ENCODE measurements at places on chromosomes 11 and 22.

- no peak for DNase-seq
Measured at GRCh38 chr11:17697175-17697949, 22.0 kb upstream of the MYOD1 start.

- no peak for DNase-seq
Measured at GRCh38 chr22:45154383-45154782, 9.3 kb upstream of the NUP50 start.

DNA sequence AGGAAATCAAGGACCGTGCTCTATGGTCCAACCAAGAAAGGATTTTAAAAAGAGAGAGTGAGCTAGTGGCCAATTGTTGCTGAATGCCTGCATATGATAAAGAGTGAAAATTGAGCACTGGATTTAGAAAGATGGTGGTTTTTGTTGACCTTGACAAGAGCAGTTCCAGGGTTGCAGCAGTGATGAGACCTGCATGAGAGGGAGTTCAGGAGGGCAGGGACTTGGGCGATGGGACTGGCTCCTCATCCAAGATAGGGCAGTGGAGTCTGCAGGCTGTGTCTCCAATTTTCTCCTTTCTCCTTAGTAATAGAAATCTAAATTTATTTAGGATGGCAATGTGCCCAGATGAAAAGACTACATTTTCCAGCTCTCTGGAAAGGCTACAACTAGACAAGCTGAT is 94.0 kb upstream of the B3GAT1 start:
- no peak for DNase-seq

GRCh38 chr11:110431051-110431672 is 1.4 kb downstream of the FDX1 start:
- no peak for DNase-seq

DNA sequence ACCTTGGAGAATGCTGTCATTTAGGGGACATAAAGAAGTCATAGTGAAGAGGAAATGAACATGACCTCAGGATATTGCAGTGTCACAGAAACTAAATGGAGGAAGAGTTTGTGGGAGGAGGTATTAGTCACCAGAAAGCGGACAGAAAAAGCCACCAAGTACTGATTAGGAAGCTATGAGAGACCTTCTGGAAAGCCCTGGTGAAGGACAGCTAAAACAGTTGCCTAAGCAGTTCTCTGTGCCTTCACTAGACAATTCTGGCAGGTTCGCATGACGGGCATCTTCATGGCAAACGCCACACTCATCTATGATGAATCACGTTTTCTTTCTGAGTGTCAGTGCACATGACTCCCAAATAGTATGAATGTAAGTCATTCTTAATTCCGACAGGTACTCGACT is 325.8 kb downstream of the C11orf87 start:
- DNase-seq: no peak

DNA sequence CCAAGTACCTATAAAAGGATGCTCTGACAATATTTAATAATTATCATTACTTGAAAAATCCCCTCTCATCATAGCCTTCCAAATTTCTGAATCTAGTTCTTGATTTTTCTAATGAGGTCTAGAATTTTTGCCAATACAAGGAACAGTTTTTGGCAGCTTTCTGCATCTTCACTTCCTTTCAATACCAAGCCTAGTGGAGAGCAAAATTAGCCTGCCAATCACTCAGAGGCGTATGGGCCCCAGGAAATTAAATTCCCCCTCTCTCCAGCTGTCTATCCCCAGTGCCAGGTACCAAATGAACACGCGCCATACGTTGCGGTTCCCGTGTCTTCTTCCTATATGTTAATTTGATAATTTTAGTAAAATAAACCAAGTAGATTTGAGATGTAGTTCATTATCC is 293.9 kb downstream of the NTM start:
- no peak for DNase-seq

- DNase-seq: no peak
Measured at GRCh38 chr11:6889835-6890234, 2.5 kb downstream of the OR2D2 start.

- no peak for DNase-seq
Measured at GRCh38 chr22:33811686-33812085, 108.6 kb downstream of the LARGE1 start.

- DNase-seq: no peak
Measured at GRCh38 chr11:30911247-30911646, 325.1 kb upstream of the MPPED2 start.

- no peak for DNase-seq
Measured at GRCh38 chr11:33930317-33931021, 38.6 kb upstream of the LMO2 start.

DNA sequence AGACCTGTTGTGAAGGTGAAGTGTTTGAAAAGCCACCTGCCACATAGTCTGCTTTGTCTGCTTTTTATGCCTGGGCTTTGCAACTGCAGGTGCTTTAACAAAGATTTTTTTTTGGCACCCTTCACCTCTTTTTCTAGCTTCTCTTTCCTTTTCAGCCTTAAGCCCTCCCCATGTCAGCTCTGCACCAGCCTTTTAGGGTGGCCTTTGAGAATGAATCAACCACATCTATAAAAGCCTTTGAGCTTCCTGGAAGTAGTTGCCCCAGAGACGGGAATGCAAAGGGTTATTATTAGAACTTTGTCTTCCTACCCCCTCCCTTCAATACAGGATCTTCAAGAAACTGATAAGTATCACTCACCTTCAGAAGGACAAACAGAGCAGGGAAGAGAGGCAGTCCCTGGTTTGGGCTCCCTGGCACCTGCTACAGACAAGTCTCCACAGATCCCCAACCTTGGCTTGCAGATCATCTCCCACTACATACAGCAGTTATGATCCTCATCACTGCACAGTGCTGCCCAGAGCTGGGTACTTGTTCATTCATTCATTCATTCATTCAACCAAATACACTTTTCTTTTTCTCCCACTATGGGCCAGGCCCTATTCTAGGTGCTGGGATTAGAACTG is 8.0 kb downstream of the PVALB start:
- DNase-seq: no peak

DNA sequence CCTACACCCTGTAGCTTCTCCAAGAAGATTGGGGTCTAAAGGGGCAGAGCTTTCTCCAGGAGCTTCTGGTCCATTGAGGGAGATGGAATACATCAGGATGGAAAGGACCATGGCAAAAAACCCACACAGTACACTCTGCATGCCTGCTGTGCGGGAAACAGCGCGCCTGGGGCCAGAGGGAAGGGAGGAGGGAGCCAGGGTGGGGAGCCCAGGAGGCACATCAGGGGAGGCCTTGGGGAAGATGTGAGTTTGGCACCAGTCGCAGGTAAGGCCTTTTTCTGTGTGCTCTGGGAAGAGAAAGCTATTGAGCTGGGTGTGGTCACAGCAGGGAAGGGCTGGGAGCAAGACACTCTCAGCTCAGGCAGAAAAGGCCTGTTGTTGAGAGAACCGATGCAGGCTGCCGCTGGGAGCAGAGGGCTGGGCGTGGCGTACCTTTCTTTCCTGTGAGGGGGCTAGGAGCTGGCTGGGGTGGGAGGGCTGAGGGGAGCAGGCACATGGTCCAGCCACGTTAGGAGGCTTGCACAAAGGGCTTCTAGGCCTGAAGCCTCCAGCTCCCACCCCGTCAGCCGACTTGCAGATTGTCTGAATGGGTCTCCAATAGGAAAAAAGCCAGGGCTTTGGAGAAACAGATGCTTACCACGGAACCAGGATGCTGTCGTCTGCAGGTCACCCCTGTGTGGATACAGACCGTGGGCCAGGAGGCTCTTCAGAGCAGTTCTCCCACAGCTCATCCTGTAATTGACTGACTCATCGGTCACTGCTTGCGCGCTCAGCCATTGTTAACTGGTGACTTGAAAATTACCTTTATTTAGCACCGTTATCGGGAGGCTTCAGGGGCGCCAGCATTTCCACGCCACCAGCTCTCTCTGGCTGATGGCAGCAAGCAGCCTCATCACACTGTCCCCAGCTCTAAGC is 237.3 kb downstream of the ST3GAL4 start:
- DNase-seq: no peak

- no peak for DNase-seq
Measured at GRCh38 chr22:21837248-21837979, 30.0 kb downstream of the MAPK1 start.

DNA sequence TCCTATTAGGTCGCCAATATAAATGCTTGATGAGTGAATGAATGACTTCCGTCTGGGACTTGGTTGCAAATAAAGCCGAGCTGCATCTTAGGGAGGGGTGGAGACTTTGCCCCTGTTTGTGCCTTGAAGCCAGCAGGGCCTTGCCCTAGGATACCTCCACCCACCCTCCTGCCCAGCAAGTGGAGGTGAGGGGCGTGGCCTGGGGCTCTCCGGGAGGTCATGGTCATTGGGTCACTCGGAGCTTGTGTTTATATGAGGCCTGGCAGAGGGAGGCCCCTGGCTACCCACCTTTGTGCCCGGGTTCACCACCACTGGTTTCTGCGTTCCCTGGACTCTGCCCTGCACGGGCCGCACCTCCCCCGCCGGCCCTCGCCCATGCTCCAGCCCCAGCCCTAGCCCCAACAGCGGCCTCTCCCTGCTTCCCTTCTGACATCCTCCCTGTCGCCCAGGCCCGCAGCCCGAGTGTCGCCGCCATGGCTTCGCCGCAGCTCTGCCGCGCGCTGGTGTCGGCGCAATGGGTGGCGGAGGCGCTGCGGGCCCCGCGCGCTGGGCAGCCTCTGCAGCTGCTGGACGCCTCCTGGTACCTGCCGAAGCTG is 4.3 kb downstream of the MPST start:
- DNase-seq: no peak

- no peak for DNase-seq
Measured at GRCh38 chr11:16070573-16070972, 285.8 kb downstream of the SOX6 start.

- DNase-seq: no peak
Measured at GRCh38 chr22:40450616-40451015, 80.2 kb downstream of the SGSM3 start.

DNA sequence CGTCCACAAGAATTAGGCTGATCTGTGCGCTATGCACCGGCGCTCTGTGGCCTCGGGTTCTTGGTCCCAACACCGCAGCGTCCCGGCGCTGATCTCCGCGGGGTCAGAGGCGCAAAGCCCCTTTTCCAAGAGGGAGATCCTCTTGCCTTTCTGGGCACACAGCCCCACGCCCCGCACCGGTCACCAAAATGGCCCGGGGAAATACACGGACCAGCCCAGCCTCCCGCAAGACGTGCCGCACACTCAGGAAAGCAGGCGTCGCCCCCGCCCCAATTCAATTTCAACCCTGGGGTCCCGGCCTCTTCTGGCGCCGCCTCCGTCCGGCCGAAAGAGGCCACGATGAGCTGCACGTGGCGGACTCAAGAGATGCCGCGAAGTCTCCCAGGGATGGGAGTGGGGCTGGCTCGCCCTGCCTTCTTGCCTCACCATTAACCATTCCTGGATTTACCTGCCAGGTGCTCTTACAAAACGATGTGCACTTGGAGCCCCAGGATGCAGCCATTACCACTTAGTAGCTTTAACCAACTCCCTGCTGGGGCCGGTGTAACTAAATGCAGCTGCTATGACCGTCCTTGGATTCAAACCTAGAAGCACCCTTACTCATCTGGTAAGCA is 10.5 kb downstream of the PIWIL3 start:
- DNase-seq: no peak

- no peak for DNase-seq
Measured at GRCh38 chr11:114563077-114563476, 3.4 kb upstream of the NXPE1 start.

- no peak for DNase-seq
Measured at GRCh38 chr11:64559351-64560138, 31.5 kb upstream of the SLC22A12 start.

DNA sequence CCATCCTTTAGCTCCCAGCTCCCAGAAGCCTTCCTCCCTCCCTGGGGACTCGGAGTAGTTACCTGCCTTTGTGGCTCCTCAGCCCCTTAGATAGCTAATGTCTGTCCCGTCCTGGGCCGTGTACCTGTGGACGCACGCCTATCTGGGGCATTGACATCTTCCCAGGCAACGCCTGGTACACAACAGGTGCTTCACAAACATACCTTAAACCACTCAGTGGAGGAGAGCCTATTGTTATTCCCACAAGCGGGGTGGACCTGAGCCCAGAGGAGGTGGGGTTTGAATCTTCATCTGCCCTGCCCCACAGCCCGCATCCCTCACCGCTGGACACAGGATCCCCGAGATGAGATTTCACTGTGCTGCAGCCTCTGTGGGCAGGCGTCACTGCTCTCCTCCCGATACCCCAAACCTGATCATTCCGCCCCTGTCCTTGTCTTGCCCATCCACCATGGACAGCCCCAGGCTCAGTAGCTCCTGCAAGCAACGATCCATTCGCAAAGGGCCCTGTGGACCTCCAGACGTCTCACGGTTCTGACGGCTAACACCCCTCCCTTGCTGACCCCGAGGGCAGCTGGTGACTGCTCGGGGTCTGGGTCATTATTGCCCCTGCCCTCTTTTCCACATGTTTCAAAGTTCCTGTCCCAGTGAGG is 73.8 kb upstream of the SHISAL1 start:
- DNase-seq: no peak

DNA sequence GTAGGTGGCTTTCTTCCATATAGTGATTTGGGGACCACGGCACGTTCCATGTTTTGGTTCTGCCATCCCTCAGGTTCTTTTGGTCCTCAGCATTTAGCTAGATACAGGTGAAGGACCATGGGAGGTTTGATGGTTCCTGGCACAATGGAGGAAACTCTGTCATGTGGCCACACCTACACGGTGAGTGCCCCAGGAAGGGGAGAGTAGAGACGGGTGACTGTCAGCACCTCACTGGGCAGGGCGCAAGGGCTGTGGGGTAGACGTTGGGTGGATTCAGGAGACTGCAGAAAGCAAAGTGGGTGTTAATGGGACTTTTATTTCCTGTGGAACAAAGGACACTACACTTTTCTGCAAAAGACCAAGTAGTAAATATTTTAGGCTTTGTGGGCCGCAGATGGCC is 73.4 kb downstream of the PPP6R3 start:
- DNase-seq: no peak

DNA sequence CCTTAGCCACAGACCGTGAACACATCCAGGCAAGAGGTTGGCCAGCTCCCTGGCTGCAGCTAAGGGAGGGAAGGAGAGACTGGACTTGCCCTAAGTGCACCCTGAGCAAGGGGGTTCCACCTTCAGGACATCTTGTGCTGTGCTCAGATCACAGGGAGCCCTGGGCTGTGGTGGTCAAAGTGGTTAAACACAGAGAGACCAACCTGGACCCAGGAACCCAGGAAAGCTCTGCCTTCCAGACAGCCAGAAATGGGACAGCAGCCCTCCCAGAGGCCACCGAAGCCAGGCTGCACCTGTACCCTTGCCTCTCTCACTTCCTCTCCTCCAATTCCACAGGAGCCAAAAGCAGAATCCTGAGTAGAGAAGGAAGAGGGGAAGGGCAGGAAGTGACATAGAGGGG is 105.2 kb upstream of the TMEM45B start:
- DNase-seq: no peak

DNA sequence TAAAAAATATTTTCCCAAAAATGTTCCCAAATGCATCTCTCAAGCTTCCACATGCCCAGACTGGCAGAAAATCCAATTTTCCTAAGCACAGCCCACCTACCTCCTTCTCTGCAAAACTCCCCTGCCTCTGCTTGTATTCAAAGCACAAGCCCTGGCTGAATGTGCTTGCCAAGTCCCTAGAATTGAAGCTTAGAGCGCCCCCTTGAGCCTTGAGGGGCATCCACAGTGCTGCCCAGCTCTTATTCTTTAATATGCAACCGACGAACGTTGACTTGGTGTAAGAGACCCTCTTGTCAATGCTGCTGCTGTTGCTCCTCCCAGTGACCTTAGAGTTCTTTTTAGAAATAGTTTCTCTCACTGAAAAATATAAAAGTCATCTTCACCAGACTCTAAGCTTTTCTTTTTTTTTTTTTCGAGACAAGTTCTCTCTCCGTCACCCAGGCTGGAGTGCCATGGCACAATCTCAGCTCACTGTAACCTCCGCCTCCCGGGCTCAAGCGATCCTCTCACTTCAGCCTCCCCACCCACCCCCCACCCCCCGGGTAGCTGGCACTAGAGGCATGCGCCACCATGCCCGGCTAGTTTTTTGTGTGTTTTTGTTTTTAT is 63.5 kb upstream of the CAPRIN1 start:
- peak; percentile 81 for DNase-seq

GRCh38 chr11:104844451-104844850 is 53.8 kb downstream of the CASP12 start:
- DNase-seq: no peak

All from stimulated activated CD4-positive, alpha-beta T cell treated with anti-CD3 and anti-CD28 coated beads, Interleukin-15, amount 100 ng/mL, for 24 hours (primary cell).